ENCODE measurements at places on chromosomes 1 and 21.

DNA sequence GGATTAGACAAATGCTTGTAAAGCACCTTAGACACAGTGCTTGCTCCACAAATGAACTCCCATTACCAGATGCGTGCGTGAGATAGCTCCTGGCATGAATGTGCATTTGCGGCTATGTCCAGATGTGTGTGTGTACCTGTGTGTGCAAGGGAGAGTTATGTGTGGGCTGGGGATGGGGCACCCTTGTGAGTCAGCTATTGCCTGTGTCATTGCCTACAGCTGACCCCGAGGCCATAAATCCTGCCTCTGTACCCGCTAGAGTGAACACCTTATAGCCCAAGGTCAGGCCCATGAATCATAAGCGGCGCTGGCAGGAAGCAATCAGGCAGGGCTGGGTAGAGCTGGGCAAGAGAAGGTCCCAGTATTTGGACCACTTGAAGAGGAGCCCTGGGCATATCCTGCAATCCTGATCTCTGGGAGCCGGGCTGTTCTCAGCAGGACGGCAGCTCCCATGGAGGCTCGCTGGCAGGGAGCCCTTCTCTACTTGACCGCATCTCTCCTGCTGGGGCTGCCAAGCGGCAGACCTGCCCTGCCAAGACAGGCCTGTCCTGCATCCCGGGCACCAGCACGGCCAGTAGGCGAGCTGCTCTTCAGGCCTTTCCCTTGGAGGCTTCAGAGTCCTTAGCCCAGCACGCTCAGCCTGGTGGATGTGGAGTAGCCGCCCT is 86.4 kb downstream of the TMEM53 start:
- DNase-seq: no peak

DNA sequence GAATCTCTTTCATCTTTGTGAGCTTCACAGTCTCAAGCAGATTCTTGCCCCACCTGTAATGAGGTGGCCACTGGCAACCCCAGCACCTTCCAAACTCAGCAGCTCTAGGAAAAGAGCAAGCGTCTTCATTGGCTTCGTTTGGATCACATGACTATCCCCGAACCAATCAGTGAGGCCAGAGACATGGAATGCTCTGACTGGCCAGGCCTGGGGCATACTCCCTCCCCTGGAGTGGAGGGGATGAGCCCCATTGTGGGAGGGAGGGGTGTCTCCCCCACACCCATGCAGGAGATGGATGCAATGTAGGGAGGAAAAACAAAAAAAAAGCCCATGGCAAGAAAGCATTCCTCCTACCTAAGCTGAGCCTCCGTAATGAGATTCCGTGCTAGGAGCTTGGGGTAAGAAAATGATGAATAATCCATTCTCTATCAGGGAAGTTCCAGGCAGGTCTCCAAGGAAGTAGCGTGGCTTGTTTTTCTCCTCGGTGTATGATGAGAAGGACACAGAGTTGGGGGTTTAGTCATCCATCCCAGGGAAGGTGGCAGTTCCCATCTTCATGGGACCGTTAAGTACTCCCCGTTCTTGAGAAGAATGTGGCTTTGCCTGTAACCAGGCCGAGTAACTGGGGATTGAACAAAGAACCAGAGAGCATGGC is 32.7 kb downstream of the FHAD1 start:
- DNase-seq: no peak

DNA sequence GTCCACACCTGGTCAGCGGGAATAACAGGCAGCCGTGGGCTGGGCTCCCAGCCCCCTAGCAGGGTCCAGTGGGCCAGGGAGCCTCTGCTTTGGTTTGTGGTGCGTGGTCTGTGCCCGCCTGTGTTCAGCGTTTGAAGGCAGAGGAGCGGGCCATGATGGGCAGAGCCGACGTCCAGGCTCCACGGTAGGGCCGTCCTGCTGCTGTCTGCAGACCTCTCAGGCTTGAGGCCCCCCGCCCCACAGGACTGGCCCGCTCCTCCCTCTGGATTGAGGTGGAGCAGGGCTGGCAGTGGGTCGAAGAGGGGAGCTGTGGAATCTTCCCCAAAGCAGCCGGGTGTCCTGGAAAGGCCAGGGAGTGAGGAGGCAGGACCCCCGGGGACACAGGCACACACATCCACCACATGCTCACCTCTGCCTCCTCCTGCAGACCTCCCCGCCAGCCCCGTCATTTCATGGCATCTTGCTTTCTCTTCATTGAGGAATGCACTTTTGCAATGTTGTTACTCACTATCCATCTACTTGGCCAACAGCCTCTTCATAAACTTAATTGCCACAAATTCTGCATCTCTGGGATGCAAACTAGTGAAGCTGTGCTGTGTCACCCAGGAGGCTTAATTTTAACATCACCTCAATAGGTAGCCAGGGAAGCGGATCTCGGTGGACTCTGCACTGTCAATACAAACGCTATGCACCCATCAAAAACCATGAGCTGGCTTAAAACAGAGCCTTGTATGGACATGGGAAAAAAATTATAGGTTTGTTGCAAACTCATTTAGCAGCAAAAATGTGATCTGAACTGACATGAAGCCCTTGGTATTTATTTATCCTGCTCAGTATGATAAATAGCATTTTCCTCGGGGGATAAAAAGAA is 85.9 kb downstream of the PDE9A start:
- no peak for DNase-seq

GRCh38 chr1:203011582-203011981 is 4.4 kb downstream of the TMEM183A start:
- DNase-seq: no peak

GRCh38 chr1:61742620-61743430 is 545 bp downstream of the PATJ start:
- DNase-seq: peak; percentile 88

- DNase-seq: no peak
Observed at GRCh38 chr1:228140724-228141225, 696 bp downstream of the GUK1 start.

DNA sequence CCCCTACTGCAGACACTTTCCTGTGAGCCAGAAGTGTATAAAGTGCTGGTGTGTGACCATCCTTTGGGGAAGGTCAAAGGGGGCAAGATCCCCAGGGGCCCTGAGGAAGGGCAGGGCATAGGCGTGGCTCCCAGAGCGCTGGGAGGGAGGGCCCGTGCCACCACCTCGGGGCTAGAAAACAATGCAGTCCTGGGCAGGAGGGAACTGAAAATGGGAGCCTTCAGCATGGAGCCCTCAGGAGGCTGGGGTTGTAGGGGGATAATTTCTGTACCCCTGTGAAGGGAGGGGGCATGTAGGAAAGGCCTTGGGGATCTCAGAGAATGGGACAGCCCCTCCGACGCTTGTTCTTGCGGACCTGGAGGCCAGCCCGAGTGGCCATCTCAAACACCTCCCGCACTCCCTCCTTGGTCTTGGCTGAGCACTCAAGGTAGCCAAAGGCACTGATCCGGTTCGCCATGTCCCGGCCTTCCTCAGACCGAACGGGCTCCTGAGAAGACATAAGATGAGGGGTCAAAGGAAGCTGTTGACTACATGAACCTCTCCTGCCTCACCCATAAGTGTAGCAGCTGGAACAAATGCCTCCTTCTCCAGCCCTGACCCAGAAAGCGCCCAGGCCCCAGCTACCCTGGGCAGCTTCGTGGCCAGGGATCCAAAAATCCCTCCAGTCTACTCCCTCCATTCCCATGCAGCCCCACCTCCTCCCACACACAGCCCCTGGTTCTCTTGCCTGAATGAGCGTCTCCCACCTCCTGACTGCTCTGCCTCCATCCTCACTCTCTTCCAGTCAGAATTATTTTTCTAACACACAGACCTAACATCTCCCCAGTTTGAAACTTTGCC is 5.5 kb downstream of the RHOC start:
- DNase-seq: peak; percentile 42

- peak; percentile 61 for DNase-seq
Observed at GRCh38 chr1:44619261-44619900, 54.9 kb downstream of the TMEM53 start.

GRCh38 chr1:1058921-1059493 is 15.1 kb downstream of the RNF223 start:
- DNase-seq: peak; percentile 58

DNA sequence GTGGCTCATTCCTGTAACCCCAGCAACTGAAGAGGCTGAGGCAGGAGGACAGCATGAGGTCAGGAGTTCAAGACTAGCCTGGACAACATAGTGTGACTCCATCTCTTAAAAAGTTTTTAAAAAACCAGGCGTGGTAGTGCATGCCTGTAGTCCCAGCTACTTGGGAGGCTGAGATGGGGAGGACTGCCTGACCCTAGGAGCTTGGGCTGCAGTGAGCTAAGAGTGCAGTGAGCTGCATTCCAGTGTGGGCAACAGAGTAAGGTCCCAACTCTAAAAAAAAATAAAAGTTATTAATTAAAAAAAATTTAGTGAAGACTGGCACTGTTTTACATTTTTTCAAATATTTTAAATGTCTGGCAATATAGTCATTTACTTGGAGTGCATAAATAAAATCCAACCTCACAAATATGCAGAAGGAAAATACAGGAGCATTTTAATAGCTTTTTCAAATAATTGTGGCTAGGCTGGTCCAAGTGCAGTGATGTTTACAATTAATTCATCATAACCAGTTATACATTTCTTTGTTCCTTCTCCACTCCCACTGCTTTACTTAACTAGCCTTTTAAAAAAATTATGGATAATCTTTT is 10.8 kb downstream of the ZBTB8OS start:
- DNase-seq: no peak

- no peak for DNase-seq
Observed at GRCh38 chr21:42179316-42179715, 39.6 kb upstream of the ABCG1 start.

DNA sequence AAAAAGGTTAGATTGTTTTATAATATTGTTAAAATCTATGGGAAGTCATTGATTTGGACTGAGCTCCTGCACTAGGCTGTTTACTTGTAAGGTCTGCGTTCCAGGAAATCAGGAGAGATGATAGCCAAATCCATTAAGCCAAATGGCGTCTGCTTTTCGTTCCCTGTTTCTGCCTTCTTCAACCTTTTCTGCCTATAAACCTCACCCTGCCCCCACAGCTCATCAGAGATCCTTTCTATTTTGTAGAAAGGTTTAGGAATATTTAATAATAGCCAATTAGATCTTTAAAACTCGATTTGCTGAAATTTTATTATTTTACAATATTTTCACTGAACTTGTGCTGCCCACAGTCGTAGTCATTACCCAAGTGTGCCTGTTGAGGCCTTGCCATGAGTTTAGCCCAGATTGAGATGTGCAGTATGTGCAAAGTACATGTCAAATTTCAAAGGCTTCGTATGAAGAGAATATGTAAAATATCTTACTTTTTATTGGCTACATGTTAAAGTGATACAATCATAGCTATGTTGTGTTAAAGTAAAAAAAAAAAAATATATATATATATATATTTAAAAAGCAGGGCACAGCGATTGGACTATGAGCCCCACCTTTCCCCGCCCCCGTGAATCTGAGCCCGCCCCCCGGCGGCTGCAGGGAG is 444 bp upstream of the IARS2 start:
- DNase-seq: peak; percentile 12

GRCh38 chr1:93598396-93598795 is 83.2 kb downstream of the BCAR3 start:
- no peak for DNase-seq

DNA sequence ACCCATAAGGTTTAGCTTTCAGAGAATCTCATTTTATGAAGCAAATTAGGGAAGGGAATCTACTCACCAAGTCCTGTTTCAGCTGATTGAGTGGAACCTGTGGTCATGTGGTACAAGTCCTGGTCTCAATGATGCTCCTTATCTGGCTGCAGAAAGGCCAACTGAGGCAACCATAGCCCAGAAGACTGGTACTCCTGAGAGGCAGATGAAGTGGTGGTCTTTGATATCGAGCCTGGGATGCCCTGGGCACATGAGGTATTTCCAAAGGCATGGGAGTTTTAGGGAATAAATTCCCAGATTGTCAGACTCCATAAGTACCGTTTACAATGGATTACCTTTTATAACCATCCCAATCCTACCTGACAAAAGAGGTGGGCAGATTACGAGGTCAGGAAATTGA is 3.3 kb downstream of the MX1 start:
- DNase-seq: no peak

- DNase-seq: no peak
Observed at GRCh38 chr1:74426208-74426937, 86.0 kb downstream of the LRRC53 start.

- no peak for DNase-seq
Observed at GRCh38 chr1:183845681-183846080, 40.8 kb downstream of the RGL1 start.

GRCh38 chr21:14523234-14523633 is 22.9 kb downstream of the SAMSN1 start:
- DNase-seq: no peak

DNA sequence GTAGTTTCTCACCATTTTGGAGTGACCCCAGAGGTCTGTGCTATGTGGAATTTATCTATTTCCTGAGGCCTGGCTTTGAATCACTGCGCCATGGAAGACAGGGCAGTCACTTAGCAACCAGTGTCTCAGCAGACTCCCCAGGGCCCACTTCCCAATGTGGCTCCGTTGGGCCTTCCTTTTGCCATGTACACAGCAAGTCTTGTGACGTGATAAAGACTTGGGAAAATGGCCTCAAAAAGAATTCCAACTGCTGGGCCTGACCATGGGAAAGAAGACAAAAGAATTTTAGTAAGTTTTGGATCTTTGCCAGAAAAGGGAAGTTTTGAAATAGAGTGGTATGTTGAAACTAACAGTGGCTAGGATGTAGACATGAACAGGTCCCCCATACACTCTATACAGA is 36.2 kb downstream of the TLR5 start:
- DNase-seq: no peak

DNA sequence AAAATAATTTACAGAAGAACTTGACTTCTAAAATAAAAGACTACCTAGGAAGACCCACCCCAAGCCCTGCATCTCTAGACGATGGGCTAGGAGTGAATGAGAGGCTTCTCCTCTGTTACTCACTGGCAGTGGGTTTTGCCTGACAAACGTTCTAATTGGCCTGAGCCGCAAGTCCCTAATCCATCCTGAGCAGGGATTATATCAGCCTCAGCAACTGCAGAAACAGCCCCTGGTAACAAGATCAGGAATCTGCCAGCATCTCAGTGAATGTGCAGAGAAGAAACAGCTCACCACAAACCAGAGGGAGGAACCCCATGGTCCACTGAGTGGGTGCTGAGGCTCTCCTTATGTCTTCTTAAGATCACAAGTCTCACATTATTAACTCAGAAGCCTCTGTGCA is 240.6 kb downstream of the BRINP2 start:
- no peak for DNase-seq

GRCh38 chr1:117396074-117396473 is 28.8 kb downstream of the MAN1A2 start:
- no peak for DNase-seq
